Stimulated activated CD8-positive, alpha-beta memory T cell treated with anti-CD3 and anti-CD28 coated beads, Interleukin-7, amount 100 ng/mL, for 1 hour (primary cell): ENCODE measurements at places on chromosomes 16 and 17.

- peak; percentile 44 for DNase-seq
Observed at GRCh38 chr17:2215616-2216364, 87.8 kb downstream of the SMG6 start.

DNA sequence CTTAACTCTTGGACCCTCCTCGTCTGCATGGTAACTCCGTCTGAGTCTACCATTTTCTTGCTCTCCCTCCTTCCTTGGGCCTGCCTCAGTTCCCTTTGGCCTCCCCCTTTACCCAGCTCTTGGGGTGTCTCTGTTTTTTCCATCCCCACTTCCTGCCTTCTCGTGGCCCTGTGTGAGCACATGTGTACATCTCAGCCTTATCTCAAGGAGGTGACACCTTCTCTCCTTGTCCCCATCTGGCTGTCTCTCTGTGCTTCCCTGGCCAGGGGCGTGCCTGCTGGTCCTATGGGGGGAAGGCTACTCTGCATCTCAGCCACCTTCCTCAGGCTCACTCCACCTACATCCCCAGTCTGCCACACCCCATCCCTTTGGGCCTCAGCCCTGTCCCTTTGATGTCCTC lies 6.6 kb downstream of the CTF1 start:
- DNase-seq = no peak

GRCh38 chr16:9072806-9073341 lies 18.6 kb upstream of the HAPSTR1 start:
- DNase-seq = no peak

DNA sequence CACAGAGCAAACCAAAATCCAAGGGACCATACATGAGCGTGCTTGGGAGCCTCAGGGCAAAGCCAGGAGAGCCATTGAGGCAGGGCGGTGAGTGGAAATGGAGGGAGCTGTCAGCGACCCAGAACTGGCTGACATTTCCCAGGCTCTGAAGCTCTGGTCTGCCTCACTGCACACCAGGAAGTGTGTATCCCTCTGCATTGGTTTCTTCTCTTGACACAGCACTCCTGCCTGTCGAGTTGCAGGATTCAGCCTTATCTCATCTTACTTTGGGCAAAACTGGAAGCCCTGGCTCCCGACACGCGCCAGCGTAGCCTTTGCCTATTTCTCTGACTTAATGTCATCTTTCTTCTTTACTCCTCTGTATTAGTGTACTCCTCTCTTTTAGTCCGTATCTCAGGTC lies 144.7 kb upstream of the HS3ST3A1 start:
- no peak for DNase-seq

DNA sequence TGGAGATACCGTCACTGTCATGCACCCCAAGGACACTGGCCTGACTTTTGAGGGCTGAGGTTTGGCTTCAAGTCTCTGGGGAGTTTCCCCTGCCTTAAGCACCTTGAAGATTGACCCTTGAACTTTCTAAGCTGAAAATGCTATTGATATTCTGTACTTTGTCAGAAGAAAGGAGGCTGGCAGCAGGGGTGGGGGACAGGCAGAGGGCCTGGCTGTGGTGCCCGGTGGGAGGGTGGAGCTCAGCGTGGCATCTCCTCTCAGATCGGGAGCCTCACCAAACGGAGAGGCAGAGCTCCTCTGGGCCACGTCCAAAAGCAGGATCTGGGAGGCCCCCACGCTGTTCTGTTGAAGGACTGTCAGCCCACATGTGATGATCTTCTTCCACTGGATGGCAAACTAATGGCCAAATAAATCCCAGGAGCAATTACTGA lies 305.2 kb upstream of the IRX3 start:
- DNase-seq = no peak

GRCh38 chr17:49580055-49580721 lies 4.5 kb downstream of the NXPH3 start:
- DNase-seq = no peak

- DNase-seq = no peak
Observed at GRCh38 chr17:17508646-17509591, 12.7 kb upstream of the RASD1 start.

GRCh38 chr16:1426734-1427471 lies 4.0 kb upstream of the PERCC1 start:
- DNase-seq = no peak

GRCh38 chr16:57642160-57643135 lies 14.0 kb downstream of the ADGRG1 start:
- no peak for DNase-seq

- no peak for DNase-seq
Observed at GRCh38 chr17:19759568-19760549, 11.8 kb upstream of the ALDH3A1 start.

DNA sequence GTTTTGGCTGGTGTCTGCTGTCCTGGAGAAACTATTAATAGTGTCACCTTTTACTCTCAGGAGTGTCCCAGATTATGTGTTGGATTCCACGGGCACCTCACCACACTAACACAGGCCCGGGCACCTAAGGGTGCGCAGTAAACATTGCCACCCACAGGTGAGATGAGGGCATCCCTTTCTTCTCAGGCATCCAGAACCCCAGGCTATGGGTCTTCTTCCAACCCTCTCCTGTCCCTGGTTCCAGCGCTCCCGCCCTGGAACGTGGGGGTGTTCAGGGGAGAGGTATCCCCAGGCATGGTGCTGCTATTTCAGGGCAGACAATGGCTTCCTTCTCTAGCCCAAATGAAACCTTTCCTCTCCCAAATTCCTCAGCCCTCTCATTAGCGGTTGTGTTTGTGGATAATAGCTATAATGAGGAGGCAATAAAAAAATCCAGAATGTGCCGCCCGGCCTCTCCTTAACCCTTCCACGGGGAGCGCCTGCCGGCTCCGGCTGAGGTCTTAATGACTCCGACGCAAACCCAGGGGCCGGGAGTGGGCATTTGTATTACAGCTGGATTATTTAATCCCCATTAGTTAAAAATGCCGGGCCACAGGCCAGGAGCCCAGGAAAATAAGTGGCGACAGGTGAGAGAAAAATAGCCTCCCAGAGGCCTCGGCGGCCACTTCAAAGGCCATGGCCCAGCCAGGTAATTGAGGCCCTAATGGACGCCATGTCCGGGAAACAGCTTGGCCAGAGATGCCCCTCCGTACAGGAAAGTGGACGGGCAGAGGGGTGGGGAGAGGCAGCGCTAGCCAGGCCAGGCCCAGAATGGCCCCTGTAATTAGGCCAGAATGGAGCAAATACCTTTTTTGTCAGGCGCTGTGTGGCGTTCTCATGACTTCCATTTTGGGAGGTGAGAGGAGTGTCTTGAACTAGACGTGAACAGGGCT lies 102.8 kb downstream of the IRX5 start:
- no peak for DNase-seq

GRCh38 chr16:5166486-5166885 lies 68.9 kb upstream of the EEF2KMT start:
- no peak for DNase-seq

- no peak for DNase-seq
Observed at GRCh38 chr17:297758-298157, 54.8 kb downstream of the RPH3AL start.

- DNase-seq = no peak
Observed at GRCh38 chr17:63295839-63296590, 150.1 kb downstream of the CYB561 start.

GRCh38 chr16:84308120-84308519 lies 13.4 kb downstream of the WFDC1 start:
- no peak for DNase-seq

GRCh38 chr16:62130101-62130500 lies 93.9 kb upstream of the CDH8 start:
- no peak for DNase-seq

- no peak for DNase-seq
Observed at GRCh38 chr17:30360086-30360808, 18.5 kb upstream of the CPD start.

- DNase-seq = no peak
Observed at GRCh38 chr16:81748476-81749198, 30.5 kb upstream of the PLCG2 start.

DNA sequence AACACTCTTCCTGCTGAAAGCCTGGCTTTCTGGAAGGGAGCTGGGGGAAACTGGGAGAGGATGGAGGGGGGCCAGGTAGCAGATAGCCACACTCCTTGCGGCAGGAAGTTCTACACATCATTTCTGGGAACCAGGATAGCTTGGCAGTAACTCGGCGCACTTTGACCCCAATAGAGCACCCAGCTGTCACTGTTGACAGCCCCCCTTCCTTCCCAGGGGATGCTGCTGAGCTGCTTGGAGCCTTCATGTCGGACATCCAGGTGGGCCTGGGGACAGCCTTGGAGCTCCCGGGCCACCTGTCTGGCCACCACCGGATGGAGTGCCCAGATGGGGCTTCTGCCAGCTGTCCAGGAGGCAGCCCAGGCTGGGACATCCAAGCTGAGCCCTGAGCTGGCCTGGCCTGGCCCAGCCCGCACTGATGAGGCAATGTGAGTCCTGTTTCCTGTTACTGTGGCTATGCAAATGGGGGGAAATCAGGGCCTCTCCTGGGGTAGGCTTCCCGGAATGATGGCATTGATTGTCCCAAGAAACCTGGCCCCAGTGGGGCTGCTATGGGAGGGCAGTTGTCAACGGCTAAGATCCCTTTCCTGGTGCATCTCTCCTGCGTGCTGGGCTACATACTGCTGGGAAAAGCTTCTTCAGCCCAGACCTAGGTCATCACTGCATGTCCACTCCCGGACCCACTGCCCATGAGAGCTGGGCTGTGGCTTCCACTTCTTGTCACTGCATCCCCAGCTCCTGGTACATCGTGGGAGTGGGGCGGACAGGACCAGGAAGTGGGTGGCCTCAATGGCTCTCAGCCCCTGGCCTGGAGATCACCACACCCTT lies 50.0 kb downstream of the SOCS1 start:
- DNase-seq = no peak

GRCh38 chr17:12395733-12396354 lies 269.8 kb upstream of the MYOCD start:
- no peak for DNase-seq

- DNase-seq = no peak
Observed at GRCh38 chr16:85729452-85730185, 21.3 kb downstream of the C16orf74 start.

- no peak for DNase-seq
Observed at GRCh38 chr16:89986600-89986999, 32.7 kb downstream of the DBNDD1 start.

- no peak for DNase-seq
Observed at GRCh38 chr17:64500862-64501765, 4.3 kb upstream of the POLG2 start.

- no peak for DNase-seq
Observed at GRCh38 chr17:67047382-67047781, 3.0 kb downstream of the CACNG1 start.

GRCh38 chr17:55409030-55409800 lies 12.4 kb downstream of the MMD start:
- no peak for DNase-seq

DNA sequence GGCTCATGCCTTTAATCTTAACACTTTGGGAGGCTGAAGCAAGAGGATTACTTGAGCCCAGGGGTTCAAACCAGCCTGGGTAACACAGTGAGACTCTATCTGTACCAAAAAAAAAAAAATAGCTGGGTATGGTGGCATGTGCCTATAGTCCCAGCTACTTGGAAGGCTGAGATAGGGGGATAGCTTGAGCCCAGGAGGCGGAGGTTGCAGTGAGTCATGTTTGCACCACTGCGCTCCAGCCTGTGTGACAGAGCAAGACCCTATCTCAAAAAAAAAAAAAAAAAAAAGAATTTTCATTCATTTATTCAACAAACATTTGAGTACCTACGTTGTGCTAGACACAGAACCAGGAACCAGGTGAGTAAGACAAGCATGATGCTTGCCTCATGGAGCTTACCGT lies 73.6 kb upstream of the MRTFB start:
- DNase-seq = no peak

GRCh38 chr17:45366691-45367090 lies 49.9 kb upstream of the MAP3K14 start:
- DNase-seq = no peak

- DNase-seq = peak; percentile 22
Observed at GRCh38 chr17:43766413-43767052, 7.9 kb upstream of the SOST start.

DNA sequence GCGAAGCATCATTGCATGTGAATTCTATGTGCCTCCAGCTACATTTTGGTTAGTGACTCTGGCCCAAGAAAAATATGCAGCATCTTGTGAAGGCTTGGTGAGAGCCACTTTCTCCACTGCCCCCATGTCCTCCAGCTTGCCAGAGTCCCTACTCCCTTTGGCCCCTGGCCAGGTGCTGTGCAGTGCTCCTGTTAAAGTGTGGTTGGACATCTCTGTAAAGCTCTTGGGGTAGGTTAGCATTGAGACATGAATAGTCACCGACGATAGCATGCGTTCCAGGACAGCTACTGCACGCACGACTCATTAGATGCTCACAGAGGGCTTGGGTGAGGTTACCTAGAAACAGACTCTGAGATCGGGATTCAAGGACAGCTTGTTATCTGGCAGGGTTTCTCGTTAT lies 48.6 kb downstream of the FOXL1 start:
- DNase-seq = no peak

GRCh38 chr16:6484081-6484480 lies 848.6 kb upstream of the RBFOX1 start:
- no peak for DNase-seq

GRCh38 chr16:84548508-84548907 lies 44.0 kb upstream of the MEAK7 start:
- no peak for DNase-seq

- no peak for DNase-seq
Observed at GRCh38 chr16:85422632-85423550, 190.2 kb upstream of the GSE1 start.

DNA sequence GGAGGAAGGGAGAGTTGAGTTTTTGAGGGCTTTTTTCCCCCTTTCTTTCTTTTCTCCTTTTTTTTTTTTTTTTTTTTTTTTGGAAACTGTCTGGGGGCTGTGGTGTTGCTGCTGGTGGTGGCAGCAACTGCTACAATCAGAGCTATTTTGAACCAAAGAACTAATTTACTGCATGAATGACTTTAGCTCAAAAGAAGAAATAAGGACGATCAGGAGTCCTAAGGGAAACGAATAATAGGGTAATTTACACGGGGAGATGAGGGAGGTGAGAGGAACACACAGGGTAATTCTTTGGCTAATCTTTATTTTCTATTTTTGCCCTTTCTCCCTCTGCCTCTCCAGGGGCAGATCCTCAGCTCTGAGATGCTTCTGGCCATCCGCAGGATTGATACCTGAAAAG lies 119.8 kb downstream of the TMEM132E start:
- no peak for DNase-seq

- no peak for DNase-seq
Observed at GRCh38 chr16:12617401-12617819, 186.3 kb downstream of the CPPED1 start.

- DNase-seq = no peak
Observed at GRCh38 chr17:38918129-38918913, 7.1 kb upstream of the LASP1NB start.

DNA sequence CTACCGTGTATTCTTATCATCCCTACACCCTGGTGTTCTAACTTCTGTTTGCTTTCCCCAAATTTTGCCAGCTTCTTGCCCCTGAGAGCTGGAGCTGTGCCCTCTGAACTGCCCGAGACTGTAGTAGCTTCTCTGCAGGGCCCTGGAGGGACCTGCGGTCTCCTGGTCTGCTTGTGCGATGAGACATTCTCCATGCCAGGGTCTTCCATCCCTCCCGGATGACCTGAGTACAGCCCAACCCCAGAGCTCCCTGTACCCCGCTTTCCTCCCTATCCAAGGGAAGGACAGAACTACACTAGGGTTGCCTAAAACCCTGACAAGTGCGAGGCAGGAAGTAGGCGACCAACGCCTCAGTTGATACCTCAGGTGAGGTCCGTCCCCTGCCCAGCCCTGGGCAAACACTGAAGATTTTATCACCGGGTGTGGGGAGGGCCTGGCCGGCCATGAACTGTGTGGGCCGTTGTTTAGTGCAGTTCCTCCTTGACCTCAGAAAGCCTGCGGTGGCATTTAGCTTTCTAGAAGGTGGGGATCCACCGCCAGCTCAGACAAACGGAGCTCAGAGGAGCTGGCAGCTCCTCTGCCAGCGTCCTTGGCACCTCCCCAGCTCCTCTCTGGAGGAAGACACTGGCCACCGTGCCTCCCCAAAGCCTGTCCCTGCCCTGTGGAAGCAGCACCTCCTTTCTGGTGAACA lies 13.7 kb downstream of the CANT1 start:
- no peak for DNase-seq
